ENCODE measurements at places on chromosomes 2 and 18.

- DNase-seq = no peak
These were observed 21.4 kb upstream of the WDSUB1 start for GRCh38 chr2:159307942-159308341.

DNA sequence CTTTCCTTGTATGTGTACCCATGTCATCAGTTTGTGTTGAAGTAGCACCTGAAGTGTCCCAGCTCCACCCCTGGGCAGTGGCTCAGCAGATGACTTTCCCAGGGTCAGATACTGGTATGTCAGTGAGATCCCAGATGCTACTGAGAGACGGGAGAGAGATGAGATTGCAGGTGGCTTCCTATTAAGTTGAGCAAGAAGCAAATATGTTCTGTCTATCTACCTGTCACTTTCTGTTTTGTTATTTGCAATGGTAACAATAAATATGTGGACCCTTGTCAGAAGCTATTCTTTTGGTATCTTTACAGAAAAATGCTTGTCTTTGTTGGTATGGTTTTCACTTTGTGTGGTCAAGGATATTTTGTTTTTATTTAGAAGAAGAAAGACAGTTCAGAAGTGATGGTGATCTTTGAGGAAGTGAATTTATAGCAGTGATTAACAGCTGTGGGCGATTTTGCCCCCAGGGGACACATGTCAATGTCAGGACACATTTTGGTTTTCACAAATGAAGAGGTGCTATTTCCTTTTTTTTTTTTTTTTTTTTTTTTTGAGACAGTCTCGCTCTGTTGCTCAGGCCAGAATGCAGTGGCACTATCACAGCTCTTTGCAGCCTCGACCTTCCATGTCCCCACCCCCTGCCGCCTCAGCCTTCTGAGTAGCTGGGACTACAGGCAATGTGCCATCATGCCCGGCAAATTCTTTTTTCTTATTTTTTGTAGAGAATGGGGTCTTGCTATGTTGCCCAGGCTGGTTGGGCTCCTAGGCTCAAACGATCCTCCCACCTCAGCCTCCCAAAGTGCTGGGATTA is 21.4 kb downstream of the MGAT5 start:
- no peak for DNase-seq

- no peak for DNase-seq
These were observed 92.2 kb upstream of the CDKL4 start for GRCh38 chr2:39335930-39336329.

DNA sequence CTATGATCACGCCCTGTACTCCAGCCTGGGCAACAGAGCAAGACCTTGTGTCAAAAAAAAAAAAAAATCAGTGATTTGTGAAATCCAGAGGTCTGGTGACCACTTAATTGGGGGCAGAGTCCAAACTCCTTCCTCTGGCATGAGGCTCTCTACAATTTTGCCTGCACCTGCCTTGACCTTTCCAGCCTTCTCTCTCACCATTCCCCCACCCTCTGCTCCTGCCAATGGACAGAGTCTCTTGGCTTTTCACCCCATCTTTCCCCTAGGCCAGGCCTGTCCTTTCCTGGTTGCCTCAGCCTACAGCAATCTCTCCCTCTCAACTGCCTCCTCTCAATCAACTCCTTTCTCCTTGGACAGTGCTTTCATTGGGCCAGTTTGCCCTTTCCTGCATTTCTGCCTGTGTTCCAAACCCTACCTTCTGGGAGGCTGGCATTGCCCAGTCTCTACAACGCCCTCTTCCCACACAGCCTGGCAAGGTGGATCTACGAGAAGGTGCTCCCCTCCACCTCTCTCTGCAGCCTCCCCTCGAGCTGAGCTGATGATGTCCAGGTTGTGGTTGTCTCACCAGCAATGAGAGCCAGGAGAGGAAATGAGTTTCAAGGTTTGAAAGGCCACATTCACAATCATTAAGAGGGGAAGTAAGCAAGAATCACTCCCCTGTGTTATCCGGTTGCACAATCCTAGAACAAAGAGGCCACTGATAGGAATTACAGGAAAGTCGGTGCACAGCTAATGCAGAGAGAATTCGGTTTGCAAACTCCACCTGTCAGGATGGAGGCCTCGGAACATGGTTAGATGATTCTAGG is 39.5 kb upstream of the NPAS2 start:
- no peak for DNase-seq

GRCh38 chr2:29106256-29106655 is 9.0 kb upstream of the CLIP4 start:
- DNase-seq = no peak

DNA sequence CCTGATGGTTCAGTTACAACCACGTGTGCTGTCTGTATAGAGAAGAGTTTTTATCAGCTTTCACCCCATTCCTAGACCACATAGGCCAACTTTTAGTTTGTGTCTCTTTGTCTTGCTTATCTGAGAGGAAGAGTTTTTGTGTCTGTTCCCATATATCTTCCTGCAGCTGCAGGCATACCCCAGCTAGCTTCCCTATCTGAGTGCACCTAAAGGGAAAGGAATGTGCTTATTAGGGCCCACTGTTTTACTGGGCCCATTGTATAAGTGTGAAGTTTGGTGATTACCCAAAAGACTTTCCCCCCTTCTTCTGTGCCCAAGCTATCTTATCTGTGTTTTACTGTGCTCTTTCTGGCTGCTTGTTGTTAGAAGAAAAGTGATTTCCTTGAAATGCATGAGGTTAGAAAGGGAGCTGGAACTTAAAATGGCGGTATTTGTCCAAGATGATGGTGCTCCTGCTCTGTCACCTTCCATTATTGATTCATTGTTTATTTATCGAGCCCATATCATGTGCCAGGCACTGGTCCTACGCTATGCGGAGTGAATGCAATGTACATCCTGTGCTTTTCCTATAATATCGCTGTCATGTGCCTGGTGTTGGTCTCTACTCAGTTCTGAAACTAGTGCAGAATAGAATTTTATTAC is 57.2 kb downstream of the NYAP2 start:
- no peak for DNase-seq

DNA sequence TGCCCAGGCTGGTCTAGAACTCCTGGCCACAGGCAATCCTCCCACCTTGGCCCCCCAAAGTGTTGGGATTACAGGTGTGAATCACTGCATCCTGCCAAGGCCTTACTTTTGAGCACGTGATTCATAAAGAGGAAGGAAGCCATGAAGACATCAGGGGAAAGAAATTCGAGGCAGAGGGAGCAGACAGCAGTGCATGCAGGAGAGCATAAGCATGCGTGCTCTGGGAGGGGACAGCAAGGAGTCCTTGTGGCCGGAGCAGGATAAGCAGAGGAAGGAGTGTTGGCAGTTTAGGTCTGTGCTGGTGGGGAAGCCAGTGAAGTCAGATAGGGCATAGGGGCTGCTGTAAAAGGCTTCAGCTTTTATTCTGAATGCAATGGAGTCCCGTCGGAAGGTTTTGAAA is 400.5 kb upstream of the RAB12 start:
- DNase-seq = no peak

GRCh38 chr2:22196806-22197205 is 1073.0 kb downstream of the TDRD15 start:
- no peak for DNase-seq

DNA sequence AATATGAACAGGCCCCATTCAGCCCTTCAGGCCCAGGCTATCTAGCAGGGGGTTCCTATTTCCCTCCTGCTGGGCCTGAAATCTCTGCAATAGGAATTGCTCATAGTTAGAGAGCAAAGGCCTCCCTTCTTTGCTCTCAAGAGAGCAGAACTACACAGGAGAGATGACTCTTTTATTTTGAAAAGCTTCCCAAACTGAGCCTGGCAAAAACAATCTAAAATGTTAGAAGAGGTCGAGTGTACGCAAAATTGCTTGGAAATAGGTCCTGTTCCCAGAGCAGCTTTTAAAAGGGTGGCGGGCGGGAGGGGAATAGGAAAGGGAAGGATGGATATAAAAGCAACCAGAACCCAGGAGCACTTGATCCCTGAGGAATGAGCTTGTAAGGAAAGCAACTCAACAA is 68.4 kb upstream of the APCDD1 start:
- no peak for DNase-seq

All from WTC11 (cell line).